ENCODE measurements at places on chromosomes 1 and 21.

- DNase-seq: no peak
These were observed 546 bp downstream of the KIF21B start for GRCh38 chr1:201022820-201023516.

- DNase-seq: no peak
These were observed 63.8 kb downstream of the LAMC1 start for GRCh38 chr1:183087001-183087400.

DNA sequence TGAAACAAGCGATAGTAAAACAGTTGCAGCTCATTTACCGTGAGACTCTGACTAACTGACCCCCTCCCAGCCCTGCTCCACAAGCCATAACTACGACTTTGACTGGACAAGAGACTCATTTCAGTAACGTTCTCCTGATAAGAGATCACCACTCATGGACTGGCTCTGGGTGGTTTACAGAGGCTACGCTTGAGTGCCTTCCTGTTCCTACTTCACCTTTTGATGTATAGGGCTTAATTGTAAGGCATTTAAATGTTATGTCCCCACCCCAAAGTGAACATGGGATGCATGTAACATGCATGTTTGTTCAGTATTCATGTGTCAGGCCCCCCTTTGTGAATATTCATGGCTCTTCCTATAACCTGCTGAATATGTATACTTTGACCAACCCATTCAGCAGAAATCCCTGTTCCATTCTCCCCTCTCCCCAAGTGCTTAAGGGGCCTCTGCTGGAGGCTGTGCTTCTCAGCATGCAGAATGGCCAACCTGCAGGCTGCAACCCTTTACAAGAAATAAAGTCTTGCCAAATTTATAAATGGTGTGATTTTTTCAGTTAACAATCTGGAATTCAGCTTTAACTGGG lies 50.7 kb upstream of the SPOCD1 start:
- peak; percentile 39 for DNase-seq

DNA sequence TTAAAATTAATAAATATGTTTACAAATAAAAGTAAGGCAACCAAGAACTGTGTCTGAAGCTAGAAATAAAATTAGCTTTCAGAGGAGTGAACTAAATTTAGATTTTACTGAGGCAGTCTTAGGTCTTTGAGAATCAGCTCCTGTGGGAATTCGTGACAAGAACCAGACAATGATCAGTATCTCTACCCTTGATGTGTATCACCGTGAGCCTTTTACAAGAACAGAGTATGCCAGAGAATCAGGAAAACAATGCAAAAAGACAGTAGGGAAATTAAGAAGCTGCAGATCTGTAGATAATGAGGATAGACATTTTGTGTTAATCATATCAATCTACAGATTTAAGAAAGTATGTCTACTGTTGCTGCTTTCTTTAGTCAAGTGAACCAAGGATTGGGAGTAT lies 351.0 kb downstream of the COL11A1 start:
- DNase-seq: no peak

- no peak for DNase-seq
These were observed 172.5 kb downstream of the PLPP3 start for GRCh38 chr1:56406821-56407220.

- DNase-seq: no peak
These were observed 6.5 kb upstream of the ID3 start for GRCh38 chr1:23565776-23566175.

- DNase-seq: no peak
These were observed 467.4 kb downstream of the COL11A1 start for GRCh38 chr1:102640872-102641271.

- DNase-seq: no peak
These were observed 92.3 kb downstream of the TRIM11 start for GRCh38 chr1:228314315-228314657.

- no peak for DNase-seq
These were observed 37.3 kb downstream of the CDCP2 start for GRCh38 chr1:54115520-54115919.

DNA sequence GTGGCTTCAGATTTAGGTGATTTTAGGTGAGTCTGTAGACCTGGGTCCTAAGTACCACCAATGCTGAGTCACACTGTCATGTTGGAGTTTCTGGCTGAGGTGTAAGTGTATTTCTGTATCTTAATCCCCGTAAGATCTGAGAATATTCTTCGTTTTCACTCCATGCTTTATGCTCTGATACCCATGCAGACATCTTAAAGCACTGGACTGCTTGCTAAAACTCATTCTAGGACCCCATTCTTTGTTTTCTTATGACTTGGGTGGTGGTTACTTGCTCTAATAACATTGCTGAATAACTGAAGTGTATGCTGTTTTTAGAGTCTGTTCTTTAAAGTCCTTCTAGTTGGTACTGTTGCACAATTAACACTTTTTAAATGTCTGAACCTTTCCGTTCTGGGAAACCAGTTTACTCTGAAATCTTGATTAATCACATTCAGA lies 36.6 kb downstream of the CDC42 start:
- DNase-seq: no peak

- DNase-seq: peak; percentile 3
These were observed 613.7 kb upstream of the B3GALT2 start for GRCh38 chr1:193799948-193800690.

DNA sequence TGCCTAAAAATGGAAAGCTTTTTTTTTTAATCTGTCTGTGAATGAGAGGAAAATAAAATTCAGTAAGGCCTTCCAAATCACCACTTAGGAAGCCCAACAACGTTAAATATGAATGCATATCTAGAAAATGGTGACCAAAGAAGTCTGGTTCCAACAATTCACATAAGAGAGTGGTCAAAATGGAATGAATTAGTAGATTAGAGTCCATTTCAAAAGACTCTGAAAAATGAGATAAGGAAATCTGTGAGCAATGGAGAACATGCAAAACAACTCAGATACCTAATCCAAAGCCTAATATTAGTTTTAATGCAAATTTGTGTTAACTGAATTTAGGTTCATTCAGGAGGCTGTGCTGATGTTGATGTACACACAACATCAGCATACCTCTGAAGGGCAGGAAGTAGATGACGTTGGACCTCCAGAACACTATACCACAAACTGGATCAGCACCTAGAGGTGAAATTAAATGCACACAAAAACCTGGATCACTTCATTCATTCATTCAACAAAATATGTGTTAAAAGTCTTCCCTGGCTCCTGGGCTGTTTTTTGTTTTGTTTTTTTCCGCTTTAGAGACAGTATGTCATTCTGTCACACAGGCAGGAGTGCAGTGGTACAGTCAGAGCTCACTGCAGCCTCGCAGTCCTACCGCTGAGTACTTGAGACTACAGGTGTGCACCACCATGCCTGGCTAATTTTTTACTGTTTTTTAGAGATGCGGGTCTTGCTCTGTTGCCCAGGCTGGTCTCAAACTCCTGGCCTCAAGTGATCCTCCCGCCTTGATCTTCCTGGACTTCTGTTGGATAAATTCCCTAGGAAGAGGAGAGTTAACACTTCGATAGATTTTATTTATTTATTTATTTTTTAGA lies 4.9 kb upstream of the BRWD1 start:
- DNase-seq: no peak

- no peak for DNase-seq
These were observed 12.2 kb upstream of the CLSTN1 start for GRCh38 chr1:9835758-9836631.

DNA sequence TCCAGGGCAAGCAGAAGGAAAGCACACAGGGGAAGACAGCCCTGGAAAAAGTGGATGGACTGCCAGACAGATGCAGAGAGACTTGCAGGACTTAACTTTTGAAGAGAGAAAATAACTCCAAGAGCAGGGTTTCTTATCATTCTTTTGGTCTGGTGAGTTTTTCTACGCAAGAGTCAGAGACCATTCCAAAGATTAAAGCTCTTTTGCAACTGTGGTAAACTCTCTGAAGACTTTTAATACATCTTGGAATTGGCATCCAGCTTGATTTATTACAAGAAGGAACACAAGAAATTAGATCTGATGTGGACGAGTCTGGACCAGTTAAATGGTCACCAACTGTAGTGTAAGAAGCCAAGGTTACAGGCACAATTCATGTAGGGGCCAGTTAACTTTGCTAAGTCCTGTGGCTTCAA lies 153.4 kb downstream of the SIPA1L2 start:
- no peak for DNase-seq

- DNase-seq: peak; percentile 43
These were observed 82.8 kb downstream of the GLIS1 start for GRCh38 chr1:53655931-53656746.

- no peak for DNase-seq
These were observed 18.1 kb upstream of the IRF2BP2 start for GRCh38 chr1:234628089-234628488.

DNA sequence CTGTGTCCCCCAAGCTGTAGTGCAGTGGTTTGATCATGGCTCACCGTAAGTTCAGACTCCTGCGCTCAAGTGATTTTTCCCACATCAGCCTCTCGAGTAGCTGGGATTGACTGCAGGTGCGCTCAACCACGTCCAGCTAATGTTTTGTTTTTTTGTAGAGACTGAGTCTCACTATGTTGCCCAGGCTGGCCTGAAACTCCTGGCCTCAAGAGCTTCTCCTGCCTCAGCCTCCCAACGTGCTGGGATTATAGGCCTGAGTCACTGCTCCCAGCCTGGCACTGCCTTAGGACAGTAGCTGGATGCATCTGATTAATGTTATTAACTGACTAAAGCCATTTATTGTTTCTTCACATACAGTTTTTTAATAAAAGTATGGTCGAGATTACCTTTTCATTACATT lies 40.2 kb downstream of the RNF11 start:
- no peak for DNase-seq

- no peak for DNase-seq
These were observed 44.9 kb downstream of the TRAF5 start for GRCh38 chr1:211371406-211372105.

GRCh38 chr1:115168026-115168425 lies 78.7 kb upstream of the TSPAN2 start:
- no peak for DNase-seq

DNA sequence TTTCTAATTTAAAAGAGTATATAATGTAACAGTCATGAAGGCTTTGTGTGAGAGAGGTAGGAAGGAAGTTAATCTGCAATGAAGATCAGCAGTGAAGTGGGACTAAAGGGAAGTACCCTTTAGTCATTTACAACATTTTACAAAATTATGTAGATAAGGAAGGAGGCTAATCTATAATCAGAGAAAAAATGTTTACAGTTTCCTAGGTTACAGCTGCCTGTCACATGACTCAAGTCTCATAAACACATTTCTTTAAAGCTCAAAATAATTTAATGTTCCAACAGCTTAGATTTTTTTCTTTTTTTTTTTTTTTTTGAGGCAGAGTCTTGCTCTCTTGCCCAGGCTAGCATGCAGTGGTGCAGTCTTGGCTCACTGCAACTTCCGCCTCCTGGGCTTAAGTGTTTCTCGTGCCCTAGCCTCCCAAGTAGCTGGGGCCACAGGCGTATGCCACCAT lies 26.2 kb upstream of the CAP1 start:
- DNase-seq: peak; percentile 61

- peak; percentile 64 for DNase-seq
These were observed 48.7 kb downstream of the LHX4 start for GRCh38 chr1:180278596-180279395.

- DNase-seq: no peak
These were observed 222.8 kb downstream of the TPR start for GRCh38 chr1:186152227-186152619.

GRCh38 chr1:45032837-45033236 lies 20.8 kb downstream of the UROD start:
- no peak for DNase-seq

GRCh38 chr1:17118706-17119075 lies 560 bp downstream of the PADI2 start:
- no peak for DNase-seq

DNA sequence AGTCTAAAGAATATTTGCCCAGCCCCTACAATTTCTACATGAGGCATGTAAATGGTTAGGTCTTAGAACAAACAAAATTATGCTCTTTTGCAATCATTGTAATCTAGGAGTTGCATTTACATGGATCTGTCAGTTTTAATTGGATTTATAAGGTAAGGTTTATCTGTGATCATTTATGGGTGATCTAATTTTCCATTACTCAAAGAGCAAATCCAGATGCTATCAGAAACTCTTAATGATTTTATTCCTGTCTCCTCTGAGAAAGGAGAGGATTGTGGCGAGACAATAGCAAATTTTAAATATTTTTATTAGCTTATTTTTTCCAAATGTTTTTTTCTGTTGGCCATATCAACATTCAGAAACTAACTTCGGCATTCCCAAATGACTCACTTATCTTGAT lies 14.2 kb upstream of the NEGR1 start:
- no peak for DNase-seq

- no peak for DNase-seq
These were observed 90.2 kb downstream of the LRRC7 start for GRCh38 chr1:69657971-69658370.

GRCh38 chr1:6211731-6212130 lies 5.8 kb downstream of the RNF207 start:
- DNase-seq: no peak

- DNase-seq: no peak
These were observed 200.4 kb upstream of the ADGRL2 start for GRCh38 chr1:81600363-81600762.

- no peak for DNase-seq
These were observed 15.1 kb upstream of the PODN start for GRCh38 chr1:53046930-53047329.

DNA sequence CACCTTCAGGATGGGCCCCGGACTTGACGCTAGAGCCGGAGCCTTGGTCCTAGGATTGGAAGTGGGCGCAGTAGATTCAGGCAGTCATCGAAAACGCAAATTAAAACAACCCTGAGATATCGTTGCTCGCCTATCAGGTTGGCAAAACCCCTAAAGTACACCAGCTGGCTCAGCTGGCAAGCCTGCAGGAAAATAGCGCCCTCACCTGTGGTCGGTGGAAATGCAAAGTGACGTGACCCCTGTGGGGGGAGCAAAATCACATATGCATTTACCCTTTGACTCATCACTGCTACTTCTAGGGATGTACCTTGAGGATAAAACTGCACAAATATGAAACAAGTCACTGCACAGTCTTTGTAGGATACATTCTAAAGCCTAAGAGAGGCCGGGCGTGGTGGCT lies 170.3 kb upstream of the TMEM51 start:
- no peak for DNase-seq

- no peak for DNase-seq
These were observed 5.5 kb downstream of the PCSK9 start for GRCh38 chr1:55044617-55045397.

- DNase-seq: no peak
These were observed 95.8 kb downstream of the PSMG1 start for GRCh38 chr21:39087238-39088030.

DNA sequence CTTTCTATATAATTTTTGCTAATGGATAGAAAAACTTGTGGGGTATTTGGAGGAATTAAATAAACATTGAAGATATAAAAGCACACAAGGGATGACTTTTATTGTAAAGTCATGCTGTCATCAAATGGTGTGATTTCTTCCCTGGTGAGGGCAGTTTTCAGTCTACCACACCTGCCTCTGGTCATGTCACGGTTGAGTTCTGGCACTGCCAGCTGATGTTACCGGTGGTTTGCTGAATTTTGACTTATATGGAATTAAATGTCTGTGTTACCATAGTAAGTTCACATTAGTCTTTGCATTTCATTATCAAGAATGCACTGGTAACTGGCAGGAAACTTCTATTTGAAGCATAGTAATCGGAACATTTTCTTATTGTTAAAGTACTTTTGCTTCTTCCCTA lies 13.4 kb downstream of the S1PR1 start:
- DNase-seq: no peak

GRCh38 chr1:64845831-64846425 lies 101.1 kb downstream of the RAVER2 start:
- no peak for DNase-seq

GRCh38 chr1:180964056-180964455 lies 51.4 kb downstream of the KIAA1614 start:
- no peak for DNase-seq

All from KBM-7 (cell line).